ENCODE measurements at places on chromosomes 1 and 21.

- DNase-seq: no peak
Measured at GRCh38 chr1:154595621-154596020, 12.4 kb downstream of the ADAR start.

DNA sequence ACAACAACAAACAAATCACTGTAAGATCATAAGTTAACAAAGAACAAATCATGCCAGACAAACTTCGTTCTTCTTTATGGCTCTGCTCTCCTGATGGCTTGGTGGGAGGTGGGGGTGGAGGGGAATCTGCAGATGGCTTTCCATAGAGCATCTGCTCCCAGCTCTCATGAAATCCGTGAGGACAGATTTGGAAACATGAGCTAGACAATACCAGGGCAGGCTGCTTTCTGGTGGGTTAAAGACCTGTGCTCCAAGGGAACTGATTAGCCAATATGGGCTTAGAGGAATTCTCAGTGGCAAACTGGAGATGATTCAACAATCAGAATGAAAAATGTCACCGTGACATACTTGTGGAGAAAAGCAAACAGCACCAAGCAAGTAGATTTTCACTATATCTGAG lies 69.4 kb upstream of the TLR5 start:
- no peak for DNase-seq

- no peak for DNase-seq
Measured at GRCh38 chr1:219266524-219266923, 92.8 kb downstream of the LYPLAL1 start.

- no peak for DNase-seq
Measured at GRCh38 chr1:233373226-233373625, 45.7 kb downstream of the MAP3K21 start.

GRCh38 chr1:230278376-230278775 lies 147.8 kb downstream of the PGBD5 start:
- no peak for DNase-seq

DNA sequence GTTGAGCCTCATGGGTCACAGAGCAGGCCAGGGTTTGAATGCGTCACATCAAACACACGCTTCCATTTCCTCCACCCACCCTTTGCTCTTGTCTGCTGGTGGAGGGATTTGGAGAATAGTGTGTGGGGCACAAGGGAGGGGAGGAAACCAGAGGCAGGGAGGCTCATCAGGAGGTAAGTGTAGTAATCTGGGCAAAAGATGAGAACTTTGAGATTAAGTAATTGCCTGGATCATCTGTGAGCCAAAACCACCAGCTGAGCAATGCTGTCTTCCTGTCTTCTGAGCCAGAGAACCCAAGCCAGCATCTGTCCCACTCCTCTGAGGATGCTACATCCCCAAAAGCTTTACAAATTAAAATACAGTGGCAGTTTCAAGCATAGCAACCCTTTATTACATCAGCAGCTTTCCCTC lies 45.2 kb downstream of the C8B start:
- DNase-seq: no peak

DNA sequence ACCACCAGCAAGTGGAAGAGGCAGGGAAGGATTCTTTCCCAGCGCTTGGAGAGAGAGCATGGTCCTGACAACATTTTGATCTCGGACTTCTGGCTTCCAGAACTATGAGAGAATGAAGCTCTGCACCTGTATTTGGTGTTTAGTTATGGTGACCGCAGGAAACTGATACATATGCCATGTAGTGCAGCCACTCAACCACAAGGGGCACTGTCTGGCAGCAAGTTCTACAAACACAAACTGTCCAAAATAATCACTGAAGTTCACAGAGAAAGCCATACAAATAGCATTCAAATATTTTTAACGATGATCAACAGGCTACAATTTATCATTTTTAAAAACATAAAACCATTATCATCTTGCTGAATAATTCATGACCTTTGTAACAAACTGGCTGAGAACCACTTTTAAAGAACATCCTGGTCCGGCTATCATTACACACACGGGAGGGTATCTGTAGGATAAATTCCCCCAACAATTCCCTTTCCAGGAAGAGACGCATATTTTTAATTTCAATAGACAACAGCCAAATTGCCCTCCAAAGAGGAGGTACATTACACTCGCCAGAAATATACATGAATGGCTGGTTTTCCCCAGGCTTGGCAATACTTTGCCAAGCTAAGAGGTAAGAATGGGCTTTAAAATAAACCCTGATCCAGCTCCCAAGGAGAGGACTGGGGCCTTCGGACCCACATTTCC lies 9.2 kb upstream of the CBR3 start:
- DNase-seq: peak; percentile 64

All from HuH-7 (cell line).